ENCODE measurements at places on chromosomes 3 and 15.
A peak's percentile ranks its signal among the peaks of the same experiment; 100 is the strongest.

- DNase-seq = no peak
Measured at GRCh38 chr3:150521463-150521862, 24.8 kb downstream of the SERP1 start.

DNA sequence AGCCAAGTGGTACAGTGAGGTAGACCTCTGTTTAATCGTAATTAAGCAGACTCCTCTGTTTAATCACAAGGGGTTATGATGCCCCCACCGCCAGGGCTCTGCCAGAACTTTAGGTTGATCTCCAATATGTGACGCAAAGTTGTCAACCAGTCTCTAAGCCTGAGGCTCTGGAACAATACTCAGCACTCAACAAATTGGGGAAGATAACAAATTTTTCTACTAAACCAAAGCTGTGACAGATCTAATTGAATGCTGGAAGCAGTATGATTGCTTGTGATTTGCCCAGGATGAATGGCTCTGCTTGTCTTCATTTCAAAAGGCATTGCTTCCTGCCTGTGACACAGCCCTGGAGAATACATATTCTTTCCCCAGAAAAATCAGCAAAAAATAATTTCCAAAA, 57.1 kb downstream of the SNTN start:
- DNase-seq = no peak

GRCh38 chr3:130968221-130968620, 58.4 kb downstream of the ASTE1 start:
- DNase-seq = no peak

DNA sequence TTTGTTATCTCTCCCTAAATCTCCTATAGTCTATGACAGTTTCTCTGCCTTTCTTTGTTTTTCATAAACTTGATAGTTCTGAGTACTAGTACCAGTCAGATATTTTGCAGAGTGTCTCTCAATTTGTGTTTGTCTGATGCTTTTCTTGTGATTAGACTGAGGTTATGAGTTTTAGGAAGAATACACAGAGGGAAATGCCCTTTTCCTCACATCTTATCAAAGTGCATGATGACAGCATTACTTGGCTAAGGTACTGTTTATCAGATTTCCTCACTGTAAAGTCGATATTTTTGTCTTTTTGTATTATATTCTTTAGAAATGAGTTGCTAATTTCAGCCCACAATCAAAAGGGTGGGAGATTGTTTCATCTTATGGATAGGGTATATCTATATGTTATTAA, 45.6 kb downstream of the GLCE start:
- DNase-seq = no peak

DNA sequence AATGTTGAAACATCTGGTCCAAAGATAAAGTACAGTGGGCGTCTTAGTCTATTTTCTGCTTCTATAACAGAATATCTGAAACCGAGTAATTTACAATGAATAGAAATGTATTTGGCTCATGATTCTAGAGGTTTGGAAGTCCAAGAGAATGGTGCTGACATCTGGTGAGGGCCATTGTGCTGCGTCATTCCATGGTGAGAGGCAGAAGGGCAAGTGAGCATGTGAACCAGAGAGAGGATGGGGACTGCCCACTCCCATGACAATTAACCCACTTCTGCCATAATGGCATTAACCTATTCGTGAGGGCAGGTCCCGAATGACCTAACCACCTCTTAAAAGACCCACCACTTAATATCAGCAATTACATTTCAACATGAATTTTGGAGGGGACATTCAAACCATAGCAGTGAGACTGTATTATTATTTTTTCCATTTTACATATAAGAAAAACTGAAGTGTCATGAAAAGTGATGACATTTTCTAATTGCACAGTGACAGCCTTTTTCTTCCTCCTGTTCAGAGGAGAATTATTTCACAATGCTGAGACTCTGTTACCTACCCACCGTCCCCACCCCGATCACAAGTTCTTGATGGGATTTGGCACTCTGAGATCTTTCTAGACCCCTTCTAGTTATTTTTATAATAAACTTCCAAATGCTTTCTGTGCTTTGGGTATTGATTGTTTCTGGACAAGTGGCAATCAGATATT, 238.8 kb downstream of the RPLP1 start:
- no peak for DNase-seq

DNA sequence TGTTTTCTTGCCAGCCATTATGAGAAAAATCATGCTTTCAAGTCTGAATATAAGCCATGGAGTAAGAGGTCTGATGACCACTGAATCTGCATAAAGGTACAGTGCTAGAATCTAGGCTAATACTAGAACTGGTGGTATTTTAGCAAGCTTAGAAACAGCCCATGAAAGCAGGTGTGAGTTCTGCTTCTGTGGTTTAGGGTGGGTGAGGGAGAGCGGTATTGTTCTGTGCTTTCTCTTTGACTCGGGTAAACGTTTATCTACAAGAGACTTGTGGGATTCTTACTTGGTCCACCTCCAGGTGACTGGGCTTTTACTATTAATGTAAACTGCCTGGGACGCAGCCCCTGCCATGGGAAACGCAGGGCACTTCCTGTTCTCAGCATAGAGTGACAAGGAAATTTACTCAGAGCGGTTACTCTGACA, 55.2 kb downstream of the PGPEP1L start:
- DNase-seq = peak; percentile 6

- no peak for DNase-seq
Measured at GRCh38 chr3:147408188-147409100, 721 bp upstream of the ZIC1 start.

DNA sequence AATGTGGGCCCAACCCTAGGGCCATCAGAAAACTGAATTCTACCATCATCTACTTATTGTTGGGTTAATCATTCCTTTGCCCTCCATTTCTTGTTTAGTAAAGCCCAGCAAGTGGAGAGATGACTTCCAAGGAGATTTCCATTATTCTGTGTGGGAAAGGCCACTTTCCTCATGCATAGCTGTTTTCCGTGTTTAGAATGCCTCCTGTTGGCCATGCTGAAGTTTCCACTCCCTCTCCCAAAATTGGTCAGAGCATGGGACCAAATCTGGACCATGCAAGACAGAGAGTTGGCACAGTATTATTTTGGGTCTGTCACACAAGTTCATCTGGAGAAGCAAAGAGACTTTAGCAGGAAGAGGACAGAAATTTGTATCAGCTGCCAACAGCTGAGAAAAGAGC, 15.3 kb upstream of the SUSD5 start:
- DNase-seq = no peak

GRCh38 chr3:156819842-156820691, 6.1 kb upstream of the LEKR1 start:
- DNase-seq = no peak
